ENCODE measurements at places on chromosomes 6 and 20. TPM values are rescaled to one million over a fixed set of nuclear protein-coding genes. Genes with fewer than 3 reads are reported as not detected.

BLTP3A gene
- 17.1 TPM for total RNA-seq

TSHZ2 gene
- 7.6 TPM for total RNA-seq

TSBP1 gene
- not detected for total RNA-seq

PRSS35 gene
- 4.0 TPM for total RNA-seq

KIF25 gene
- 1.2 TPM for total RNA-seq

CCM2L gene
- total RNA-seq = 13.5 TPM

CPNE5 gene
- total RNA-seq = 1.2 TPM

TMEM151B gene
- not detected for total RNA-seq

- H3K4me1 ChIP-seq = peaks cover 10% of the 10 kb centered on the region
- no peaks in the 10 kb centered on the region for H3K27me3 ChIP-seq
- DNase-seq = no peak
- H3K27ac ChIP-seq = peak overlapping the region; percentile 15
- H3K36me3 ChIP-seq = no peaks in the 10 kb centered on the region
These were observed 37.2 kb upstream of the PLCB1 start for GRCh38 chr20:8094850-8095249.

DNA sequence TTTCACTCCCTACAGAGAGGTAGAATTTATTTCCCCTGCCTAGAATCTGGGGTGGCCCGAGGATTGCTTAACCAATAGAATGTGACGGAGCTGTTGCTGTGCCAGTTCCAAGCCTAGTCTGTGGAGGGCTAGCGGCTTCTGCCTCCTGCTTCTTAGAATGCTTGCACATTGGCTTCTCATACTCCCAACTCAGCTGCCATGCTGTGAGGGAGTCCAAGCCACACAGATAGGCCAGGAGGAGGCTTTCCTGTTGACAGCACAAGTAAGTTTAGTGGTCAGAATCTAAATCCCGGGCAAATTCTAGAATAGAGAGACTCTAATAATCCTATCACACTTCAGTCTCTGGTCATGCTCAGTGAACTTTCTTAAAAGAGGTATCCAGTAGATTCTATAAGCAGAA, 57.5 kb upstream of the SNRPB2 start:
- no peaks in the 10 kb centered on the region for H3K36me3 ChIP-seq
- no peak overlapping the region for H3K4me3 ChIP-seq
- DNase-seq = no peak
- no peaks in the 10 kb centered on the region for H3K4me1 ChIP-seq
- H3K27ac ChIP-seq = no peak overlapping the region

DNA sequence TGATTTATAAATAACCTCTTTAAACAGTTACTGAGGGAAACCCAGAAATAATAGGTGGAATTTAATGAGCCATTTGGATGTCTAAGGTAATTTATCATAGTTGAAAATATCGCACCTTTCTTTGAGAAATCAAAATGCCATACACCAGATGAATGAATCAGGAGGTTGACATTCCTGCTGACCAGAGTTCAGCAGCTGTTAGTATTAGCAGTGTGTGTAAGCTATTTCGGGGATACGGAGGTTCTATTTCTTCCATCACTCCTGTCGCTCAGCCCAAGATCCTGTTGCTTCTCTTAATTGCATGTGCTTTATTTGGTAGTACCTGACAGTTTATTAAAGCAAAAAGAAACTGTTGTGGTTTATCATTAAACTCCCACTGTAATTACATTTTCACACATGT, 67.1 kb downstream of the HDGFL1 start:
- H3K27ac ChIP-seq = no peak overlapping the region
- no peaks in the 10 kb centered on the region for H3K27me3 ChIP-seq
- H3K4me1 ChIP-seq = no peaks in the 10 kb centered on the region
- no peaks in the 10 kb centered on the region for H3K36me3 ChIP-seq

GRCh38 chr20:22430154-22430745, 154.1 kb downstream of the FOXA2 start:
- no peak overlapping the region for H3K27ac ChIP-seq
- H3K36me3 ChIP-seq = no peaks in the 10 kb centered on the region
- H3K27me3 ChIP-seq = no peaks in the 10 kb centered on the region

DNA sequence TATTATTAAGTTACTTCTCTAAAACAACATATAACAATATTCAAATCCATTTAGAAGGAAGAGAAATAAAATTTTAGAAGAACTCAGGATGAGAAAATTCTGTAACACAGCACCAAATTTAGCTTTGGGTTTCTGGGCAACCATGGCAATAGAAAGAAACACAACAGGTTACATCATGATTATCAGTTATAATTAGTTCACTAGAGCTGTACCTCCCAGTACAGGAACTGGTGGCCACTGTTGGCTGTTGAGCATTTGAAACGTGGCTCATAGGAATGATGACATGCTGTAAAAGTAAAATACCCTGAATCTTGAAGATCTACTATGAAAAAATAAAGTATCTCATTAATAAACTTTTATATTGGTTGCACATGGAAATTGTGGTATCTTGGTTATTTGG, 23.7 kb upstream of the MAP3K4 start:
- H3K27me3 ChIP-seq = no peaks in the 10 kb centered on the region
- no peak overlapping the region for H3K27ac ChIP-seq
- H3K4me1 ChIP-seq = no peaks in the 10 kb centered on the region
- H3K36me3 ChIP-seq = no peaks in the 10 kb centered on the region

- H3K27me3 ChIP-seq = no peaks in the 10 kb centered on the region
- H3K36me3 ChIP-seq = no peaks in the 10 kb centered on the region
- H3K4me3 ChIP-seq = no peak overlapping the region
- DNase-seq = no peak
- H3K27ac ChIP-seq = no peak overlapping the region
These were observed 306.7 kb upstream of the SASH1 start for GRCh38 chr6:148035806-148036390.

DNA sequence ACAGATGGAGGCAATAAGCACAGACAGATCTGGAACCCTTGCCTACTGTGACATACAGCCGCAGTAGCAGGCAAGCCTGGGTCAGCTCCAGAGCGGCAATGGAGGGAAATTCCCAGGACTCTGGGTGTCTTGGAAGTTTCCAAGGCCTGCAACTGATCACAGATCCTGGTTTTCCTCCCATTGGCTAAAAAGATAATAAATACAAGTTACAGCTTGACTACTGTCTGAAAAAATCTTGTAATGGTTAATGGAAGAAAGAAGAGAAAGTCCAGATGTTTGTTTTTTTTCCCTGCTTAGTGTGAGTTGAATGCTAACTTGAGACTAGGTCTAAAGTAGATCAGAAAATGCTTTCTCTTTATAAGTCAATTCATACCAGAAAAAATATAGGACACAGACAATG, 307.6 kb downstream of the ALDH8A1 start:
- peaks cover 9% of the 10 kb centered on the region for H3K4me1 ChIP-seq
- no peak overlapping the region for H3K4me3 ChIP-seq
- H3K27me3 ChIP-seq = no peaks in the 10 kb centered on the region
- H3K36me3 ChIP-seq = no peaks in the 10 kb centered on the region

GRCh38 chr6:93496548-93496947, 77.2 kb upstream of the EPHA7 start:
- no peak overlapping the region for H3K27ac ChIP-seq
- no peaks in the 10 kb centered on the region for H3K36me3 ChIP-seq
- no peak for DNase-seq

- DNase-seq = no peak
- H3K27ac ChIP-seq = no peak overlapping the region
- no peaks in the 10 kb centered on the region for H3K27me3 ChIP-seq
- H3K4me3 ChIP-seq = no peak overlapping the region
- no peaks in the 10 kb centered on the region for H3K4me1 ChIP-seq
These were observed 75.9 kb downstream of the GNAS-AS1 start for GRCh38 chr20:58774667-58775263.

- H3K27ac ChIP-seq = no peak overlapping the region
- peaks cover 21% of the 10 kb centered on the region for H3K4me1 ChIP-seq
- H3K36me3 ChIP-seq = no peaks in the 10 kb centered on the region
- H3K4me3 ChIP-seq = no peak overlapping the region
These were observed 80.0 kb upstream of the TNFAIP3 start for GRCh38 chr6:137787016-137787415.

- peaks cover 29% of the 10 kb centered on the region for H3K36me3 ChIP-seq
- H3K4me3 ChIP-seq = peak within 1 kb of the TSS; percentile 80
- H3K27ac ChIP-seq = peak within 1 kb of the TSS; percentile 90
- H3K27me3 ChIP-seq = no peaks in the 10 kb centered on the region
These were observed at the start of gene NDUFAF4 for GRCh38 chr6:96897396-96898240. Gene NDUFAF4 (minus strand): TSS chr6:96897891. CDS start chr6:96897801, 90 bp downstream.

GRCh38 chr6:108951351-108951953, 103.2 kb downstream of the ARMC2 start:
- H3K4me1 ChIP-seq = peaks cover 26% of the 10 kb centered on the region
- H3K36me3 ChIP-seq = no peaks in the 10 kb centered on the region
- peak overlapping the region; percentile 13 for H3K27ac ChIP-seq
- H3K27me3 ChIP-seq = no peaks in the 10 kb centered on the region
- no peak for DNase-seq
- no peak overlapping the region for H3K4me3 ChIP-seq

- H3K27ac ChIP-seq = no peak overlapping the region
- no peaks in the 10 kb centered on the region for H3K36me3 ChIP-seq
- no peak for DNase-seq
- no peak overlapping the region for H3K4me3 ChIP-seq
- H3K4me1 ChIP-seq = no peaks in the 10 kb centered on the region
- no peaks in the 10 kb centered on the region for H3K27me3 ChIP-seq
These were observed 90.6 kb downstream of the SCP2D1 start for GRCh38 chr20:18904192-18904591.

GRCh38 chr6:165325609-165326008, 16.2 kb upstream of the C6orf118 start:
- no peaks in the 10 kb centered on the region for H3K36me3 ChIP-seq
- DNase-seq = no peak
- no peak overlapping the region for H3K4me3 ChIP-seq

DNA sequence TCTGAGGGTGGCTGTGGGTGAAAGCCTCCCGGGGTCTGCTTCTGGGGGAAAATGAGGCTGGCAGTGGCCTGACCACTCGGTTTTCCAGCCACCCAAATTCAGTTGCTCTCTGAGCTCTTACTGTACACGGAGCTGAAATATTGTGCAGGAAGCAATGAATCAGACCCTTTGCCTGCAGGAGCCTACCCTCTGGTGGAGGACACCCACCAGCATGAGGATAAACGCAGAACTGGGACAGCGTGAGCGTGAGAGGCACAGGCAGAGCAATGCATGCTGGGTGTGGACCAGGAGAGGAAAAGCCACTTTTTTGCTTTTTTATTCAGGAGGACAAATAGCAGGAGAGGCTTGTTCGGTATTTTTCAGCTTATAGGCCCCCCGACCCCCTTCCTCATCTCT, 298.0 kb downstream of the QKI start:
- no peak for DNase-seq
- no peaks in the 10 kb centered on the region for H3K27me3 ChIP-seq
- peaks cover 9% of the 10 kb centered on the region for H3K4me1 ChIP-seq
- no peak overlapping the region for H3K4me3 ChIP-seq
- H3K27ac ChIP-seq = peak overlapping the region; percentile 65

DNA sequence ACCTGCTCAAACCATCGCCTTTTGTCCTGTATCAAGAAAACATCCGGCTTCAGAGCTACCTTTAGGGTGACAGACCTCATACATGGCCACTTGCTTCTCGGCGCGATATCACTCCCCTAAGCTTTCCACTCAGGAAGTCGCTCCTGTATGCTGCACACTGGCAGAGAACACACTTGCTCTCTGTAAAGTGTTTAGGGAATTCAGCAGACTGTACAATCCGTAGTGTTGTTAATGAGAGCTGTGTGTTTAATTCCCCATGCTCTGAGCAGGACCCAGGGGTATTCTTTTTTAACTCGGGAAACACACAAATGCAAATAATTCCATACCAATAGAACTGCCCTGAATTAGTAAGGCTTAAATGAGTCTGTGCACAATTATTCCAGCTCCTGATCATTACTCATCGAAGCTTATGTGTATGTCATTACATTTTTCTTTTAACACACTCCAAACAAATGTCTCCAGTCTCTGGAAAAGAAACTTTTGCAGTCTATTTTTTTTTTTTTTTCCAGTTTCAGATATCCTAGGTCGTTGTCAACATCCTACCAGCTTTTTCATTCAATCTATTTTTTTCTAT, 338.7 kb upstream of the ARID1B start:
- H3K36me3 ChIP-seq = no peaks in the 10 kb centered on the region
- no peak overlapping the region for H3K4me3 ChIP-seq
- no peaks in the 10 kb centered on the region for H3K27me3 ChIP-seq
- H3K4me1 ChIP-seq = no peaks in the 10 kb centered on the region

GRCh38 chr20:33005908-33006775, 1.4 kb upstream of the BPIFB2 start:
- H3K4me3 ChIP-seq = no peak overlapping the region
- H3K27ac ChIP-seq = no peak overlapping the region
- no peak for DNase-seq

- peaks cover 10% of the 10 kb centered on the region for H3K4me1 ChIP-seq
- no peaks in the 10 kb centered on the region for H3K36me3 ChIP-seq
- peak overlapping the region; percentile 13 for H3K4me3 ChIP-seq
- peak; percentile 83 for DNase-seq
- peaks cover 10% of the 10 kb centered on the region for H3K27me3 ChIP-seq
These were observed 14.3 kb upstream of the SPAG4 start for GRCh38 chr20:35600993-35601973.

DNA sequence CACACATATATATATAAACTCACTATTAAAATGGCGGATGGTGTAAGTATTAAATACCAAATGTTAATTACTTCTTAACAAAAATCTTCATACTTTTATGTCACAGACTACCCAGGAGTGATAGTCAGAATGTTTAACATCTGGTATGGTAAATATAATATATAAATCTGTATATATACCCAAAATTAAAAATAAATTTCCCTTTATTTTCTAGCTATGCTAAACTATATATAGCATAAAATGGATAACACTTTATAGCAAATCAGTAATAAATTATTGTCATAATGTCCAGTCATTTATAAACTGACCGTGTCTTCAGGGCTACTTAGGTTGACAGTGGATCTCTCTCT, 37.1 kb downstream of the GSTA2 start:
- no peak overlapping the region for H3K27ac ChIP-seq
- no peaks in the 10 kb centered on the region for H3K4me1 ChIP-seq
- H3K4me3 ChIP-seq = no peak overlapping the region
- H3K36me3 ChIP-seq = no peaks in the 10 kb centered on the region
- no peak for DNase-seq
- H3K27me3 ChIP-seq = no peaks in the 10 kb centered on the region

GRCh38 chr6:45483501-45483900, 105.8 kb upstream of the SUPT3H start:
- H3K27ac ChIP-seq = peak overlapping the region; percentile 45
- no peaks in the 10 kb centered on the region for H3K27me3 ChIP-seq
- H3K4me1 ChIP-seq = peaks cover 10% of the 10 kb centered on the region
- no peak for DNase-seq
- no peak overlapping the region for H3K4me3 ChIP-seq

DNA sequence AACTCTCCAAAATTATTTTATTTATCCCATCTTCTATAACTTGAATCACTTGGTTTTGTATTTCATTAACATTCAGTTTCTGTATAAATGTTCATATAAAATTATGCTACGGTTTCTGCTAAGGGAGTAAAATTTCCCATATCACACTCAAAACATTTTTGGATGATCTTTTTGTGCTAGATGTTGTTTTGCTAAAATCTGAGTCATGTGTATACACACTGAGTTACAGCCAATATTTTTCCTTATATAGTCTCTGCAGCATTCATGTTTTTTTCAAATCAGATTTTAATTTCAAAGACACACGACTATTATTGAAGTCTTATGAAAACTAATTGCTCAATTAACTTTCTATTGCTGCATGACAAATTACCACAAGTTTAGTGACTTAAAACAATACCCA, 54.3 kb upstream of the SLC2A12 start:
- no peaks in the 10 kb centered on the region for H3K27me3 ChIP-seq
- no peak for DNase-seq
- H3K36me3 ChIP-seq = no peaks in the 10 kb centered on the region
- H3K4me3 ChIP-seq = no peak overlapping the region
- H3K27ac ChIP-seq = no peak overlapping the region

Measured in left lung (tissue), 14 donors.